ENCODE measurements at places on chromosomes 1 and 21.

DNA sequence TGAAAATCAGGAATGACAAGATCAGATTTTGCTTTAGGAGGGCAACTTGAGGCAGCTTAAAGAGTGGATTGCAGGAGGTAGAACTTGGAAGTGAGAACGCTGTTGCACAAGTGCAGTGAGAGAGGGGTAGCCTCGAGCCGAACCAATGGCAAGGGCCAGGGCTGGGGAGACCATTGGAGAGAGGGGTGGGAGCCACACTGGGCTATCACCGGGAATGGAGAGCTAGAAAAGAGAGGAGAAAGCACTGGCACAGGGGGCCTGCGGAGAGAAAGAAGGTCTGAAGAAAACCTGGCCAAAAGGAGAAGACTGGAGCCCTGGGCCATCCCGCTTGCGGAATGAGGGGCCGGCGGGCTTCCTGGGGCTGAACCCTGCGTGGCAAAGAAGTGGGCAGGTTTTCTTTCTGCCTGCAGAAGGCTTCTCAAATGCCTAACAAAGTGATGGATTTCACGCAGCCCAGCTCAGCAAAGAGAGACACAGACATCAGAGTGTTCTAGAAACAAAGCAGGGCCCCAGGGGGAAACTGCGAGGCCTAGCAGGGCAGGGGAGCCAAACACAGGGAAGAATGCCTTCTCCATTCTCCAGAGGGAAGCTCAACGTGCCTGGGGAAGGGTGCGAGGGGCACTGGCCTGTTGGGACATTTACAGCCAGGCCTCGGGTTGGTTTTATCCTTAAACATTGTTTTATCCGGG, 1.2 kb upstream of the SLC37A1 start:
- DNase-seq: peak; percentile 49

DNA sequence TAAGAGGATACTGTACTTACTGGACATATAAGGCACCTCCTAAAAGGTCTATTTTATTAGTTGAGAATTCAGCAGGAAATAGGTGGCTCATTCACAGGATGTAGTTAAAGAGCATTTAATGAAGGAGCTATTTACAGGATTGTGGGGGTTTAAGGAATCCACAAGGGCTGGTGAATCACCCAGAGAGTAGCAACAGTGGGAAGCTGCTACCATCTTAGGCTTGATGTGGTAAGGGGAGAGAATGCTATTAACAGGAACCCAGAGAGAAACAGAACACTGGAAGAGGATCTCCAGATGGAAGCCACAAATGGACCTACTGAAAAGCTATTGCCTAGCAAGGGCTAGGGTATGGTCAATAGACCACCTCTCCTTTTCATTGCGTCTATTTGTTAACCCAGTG, 52.0 kb upstream of the COL11A1 start:
- peak; percentile 56 for DNase-seq

DNA sequence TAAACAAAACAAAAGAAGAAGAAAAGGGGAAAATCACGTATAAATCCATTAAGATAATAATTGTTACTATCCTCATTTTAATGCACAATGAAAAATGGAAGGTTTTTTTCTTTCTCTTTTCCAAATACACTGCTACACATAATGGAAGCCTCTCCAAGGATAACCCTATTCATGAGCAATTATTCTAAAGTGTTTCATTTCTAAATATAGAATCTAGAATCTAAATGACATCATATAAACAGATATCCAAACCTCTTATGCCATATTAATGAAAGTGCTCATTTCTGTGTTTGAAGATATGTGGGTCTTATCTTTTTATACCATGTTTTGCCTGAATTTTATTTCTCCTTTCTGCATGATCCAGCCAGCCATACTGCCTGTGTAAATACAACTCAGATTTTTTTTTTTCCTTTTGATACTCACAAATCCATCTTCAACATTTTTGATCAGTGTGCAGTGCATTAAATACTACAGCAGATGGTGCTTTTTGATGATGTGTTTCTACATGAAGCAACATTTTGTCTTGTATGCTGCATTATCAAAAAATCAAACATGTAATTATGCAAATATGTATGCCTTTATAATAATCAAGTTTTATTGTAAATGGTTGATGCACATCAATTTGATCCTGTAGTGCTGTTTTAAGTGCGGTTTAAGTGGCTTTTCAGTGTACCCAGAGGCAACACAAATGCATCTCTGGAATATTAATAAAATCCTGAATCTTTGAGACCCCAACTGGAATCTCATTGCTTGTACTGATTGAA, 625.6 kb upstream of the PTBP2 start:
- DNase-seq: no peak

DNA sequence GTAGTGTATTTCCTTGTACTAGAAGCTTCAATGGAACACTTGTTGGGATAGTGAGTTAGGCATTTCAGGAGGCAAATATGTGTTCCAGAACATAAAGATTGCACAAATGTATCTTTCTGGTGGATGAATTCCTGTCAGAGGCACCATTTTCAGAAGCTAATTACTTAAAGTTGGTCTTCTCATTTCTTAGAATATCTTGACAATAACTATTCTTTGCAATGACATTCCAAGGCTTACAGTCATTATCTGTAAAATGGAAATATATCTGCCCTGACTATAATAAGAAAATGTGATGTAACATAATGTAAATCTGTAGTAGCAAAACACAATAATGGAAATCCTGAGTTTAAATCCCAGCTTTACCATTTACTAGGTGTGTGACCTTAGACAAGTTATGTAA, 2.7 kb downstream of the VCAM1 start:
- no peak for DNase-seq

DNA sequence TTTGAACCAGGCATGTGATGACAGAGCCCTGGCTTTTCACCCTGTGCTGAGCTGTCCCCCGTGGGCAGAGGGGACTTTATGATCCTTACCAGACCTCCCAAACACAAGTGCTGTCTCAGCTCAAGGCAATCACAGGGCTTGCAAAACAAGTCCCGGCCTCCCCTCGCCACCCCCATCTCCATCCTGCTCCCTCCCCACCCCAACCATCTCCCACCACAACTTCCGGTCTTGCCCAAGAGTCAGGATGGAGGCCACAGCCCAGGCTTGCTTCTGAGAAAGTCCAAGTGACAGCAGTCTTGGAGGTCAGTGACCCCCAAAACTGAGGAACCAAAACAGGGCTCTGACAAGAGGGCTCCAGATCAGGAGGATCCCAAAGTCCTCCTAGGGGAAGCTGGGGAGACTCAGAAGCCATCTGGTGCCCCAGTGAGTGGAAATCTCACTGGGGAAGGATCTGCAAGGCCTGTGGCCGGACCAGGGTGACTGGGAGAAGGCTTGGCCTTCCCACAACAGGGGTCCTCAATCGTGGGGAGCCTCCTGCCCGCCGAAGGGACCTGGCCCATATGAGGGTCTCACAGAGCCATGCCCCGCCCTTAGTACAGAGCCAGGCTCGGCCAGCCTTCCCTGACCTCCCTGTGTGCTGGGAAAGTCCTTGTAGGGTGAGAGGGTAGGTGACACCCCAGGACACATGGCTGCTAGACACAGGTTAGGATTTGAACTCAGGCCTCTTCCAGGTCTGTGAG, 4.5 kb upstream of the SDC3 start:
- DNase-seq: peak; percentile 81

- DNase-seq: no peak
Measured at GRCh38 chr1:64093941-64094340, 109.5 kb upstream of the UBE2U start.

DNA sequence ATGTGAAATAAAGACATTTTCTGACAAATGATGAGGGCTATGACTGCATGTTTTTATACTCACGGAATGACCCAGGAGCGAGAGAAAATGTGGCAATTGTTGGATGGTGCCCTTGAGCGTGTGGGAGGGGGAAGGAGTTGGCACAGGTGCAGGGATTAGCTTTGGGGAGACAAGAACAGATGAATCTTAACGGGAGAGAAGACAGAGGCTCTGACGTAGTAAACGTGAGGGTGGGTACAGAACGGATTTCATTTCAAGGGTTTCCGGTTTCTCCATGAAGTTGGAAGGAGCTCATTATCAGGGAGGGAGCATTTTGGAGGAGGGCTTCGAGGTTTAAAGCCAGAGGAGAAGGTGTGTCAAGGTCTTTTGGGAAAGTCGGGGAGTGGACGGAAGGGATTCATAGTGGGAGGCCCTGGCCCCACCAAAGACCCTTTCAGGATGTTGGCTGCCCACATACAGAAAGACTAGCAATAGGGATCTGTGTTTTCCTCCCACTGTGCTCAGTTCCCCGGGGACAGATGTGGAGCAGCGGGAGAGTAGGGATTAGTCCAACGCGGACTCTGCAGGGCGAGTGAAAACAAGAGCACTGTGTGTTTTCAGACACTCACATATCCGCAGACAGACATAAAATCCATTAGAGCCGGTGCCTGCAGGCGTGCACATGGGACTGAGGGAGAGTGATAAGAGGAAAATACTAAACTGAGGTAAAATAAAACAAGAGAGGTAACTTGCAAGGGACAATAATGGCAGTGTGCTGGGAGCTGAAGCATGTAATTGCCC, 584.1 kb downstream of the AJAP1 start:
- DNase-seq: no peak

- DNase-seq: no peak
Measured at GRCh38 chr1:205492774-205493173, 11.7 kb upstream of the CDK18 start.

All from islet precursor cell (in vitro differentiated cells).